NCI-H774 (cell line): ENCODE measurements at places on chromosomes 6 and 20.
A peak's percentile ranks its signal among the peaks of the same experiment; 100 is the strongest.

- no peak for DNase-seq
Observed at GRCh38 chr6:43254138-43254817, 11.0 kb downstream of the TTBK1 start.

- no peak for DNase-seq
Observed at GRCh38 chr6:344816-345340, 46.7 kb upstream of the IRF4 start.

DNA sequence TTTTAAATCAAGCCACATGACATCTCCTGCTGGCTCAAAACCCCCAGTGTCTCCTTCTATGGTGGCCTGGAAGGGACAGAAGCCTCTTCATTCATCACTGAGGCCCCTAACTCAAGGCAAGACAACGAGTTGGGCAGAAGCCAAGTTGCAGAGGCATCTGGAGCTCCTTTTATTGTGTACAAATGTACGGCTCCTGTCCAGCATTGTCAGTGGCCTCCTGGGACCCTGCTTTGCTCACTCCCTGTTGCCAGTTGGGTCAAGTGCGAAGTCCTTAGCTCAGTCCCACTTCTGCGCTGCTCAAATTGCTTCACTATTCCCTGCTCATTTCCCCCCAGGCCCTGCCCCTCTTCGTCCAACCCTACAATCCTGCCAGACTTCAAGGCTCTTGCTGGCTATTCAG is 181.2 kb upstream of the PMEPA1 start:
- no peak for DNase-seq

DNA sequence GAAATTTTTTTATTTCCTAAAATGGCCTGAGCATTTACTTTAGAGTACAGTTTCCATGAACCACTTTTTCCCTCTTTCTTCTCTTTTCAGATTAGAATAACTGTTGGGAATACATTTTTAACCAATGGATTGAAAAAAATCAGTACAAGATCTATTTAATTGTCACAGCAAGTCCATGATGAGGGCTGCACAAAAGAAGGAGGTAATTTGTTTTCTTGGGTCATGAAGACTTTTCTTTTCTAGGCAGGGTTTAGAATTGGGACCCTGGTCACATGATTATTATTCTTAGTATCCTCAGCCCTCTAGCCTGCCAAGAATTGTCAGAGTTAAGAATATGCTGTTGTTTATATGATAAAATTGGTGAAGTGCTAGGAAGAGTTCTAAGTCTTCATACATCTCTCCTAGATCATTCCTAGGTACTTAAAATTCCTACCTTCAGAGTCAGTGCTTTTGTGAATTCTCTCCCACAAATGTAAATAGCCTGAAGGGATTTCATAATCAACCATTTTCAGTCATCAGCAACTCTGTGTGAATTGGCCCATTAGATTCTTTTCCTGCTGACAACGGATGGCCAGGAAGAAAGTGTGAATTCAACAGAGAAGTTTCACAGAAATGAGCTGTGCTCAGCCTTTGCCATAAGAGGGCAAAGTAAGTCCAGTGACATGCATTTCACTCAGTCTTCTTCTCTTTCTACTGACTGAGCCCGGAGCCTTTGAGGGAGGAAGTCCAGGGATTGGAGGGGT is 32.4 kb upstream of the TPBG start:
- DNase-seq, result no peak

DNA sequence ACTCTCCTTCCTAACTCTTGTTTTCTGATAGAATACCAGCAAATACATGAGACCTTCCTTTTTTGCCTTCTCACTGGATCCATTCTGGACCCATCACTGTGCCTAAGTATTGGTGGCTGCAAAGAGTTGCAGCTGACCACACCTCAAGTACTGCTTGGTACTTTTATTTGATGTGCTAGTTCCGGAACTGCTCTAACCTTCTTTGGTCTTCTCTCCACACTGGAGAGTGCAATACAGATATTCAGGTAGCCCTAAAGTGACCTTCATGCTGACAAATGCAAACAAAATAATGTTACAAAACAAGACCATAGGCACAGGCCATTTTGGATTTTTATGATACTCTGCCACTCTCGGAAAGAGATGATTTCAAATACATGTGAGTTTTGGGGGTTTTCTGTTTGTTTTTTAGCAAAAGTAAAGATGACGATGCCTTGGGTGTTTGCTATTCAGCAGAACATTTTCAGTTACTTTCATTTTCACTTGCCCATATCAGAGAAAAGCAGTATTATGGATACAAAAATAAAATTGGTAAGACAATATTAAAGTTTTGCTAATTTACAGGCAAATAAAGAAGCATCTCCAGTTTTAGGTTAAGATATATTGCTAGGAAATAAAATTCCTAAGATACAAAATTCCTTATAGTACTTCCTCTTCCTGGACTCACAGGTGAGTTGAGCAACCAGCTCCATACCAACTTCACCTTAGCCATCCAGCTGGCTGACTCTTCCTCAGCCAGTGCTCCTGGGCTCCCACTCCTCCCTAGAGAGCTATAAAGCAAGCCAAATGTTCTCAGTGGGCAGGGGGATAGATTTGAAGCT is 42.0 kb downstream of the PTPRK start:
- no peak for DNase-seq

- DNase-seq, result peak; percentile 71
Observed at GRCh38 chr20:22339091-22339881, 245.1 kb downstream of the FOXA2 start.

GRCh38 chr20:36405255-36405654 is 99.1 kb downstream of the DLGAP4 start:
- DNase-seq, result no peak

DNA sequence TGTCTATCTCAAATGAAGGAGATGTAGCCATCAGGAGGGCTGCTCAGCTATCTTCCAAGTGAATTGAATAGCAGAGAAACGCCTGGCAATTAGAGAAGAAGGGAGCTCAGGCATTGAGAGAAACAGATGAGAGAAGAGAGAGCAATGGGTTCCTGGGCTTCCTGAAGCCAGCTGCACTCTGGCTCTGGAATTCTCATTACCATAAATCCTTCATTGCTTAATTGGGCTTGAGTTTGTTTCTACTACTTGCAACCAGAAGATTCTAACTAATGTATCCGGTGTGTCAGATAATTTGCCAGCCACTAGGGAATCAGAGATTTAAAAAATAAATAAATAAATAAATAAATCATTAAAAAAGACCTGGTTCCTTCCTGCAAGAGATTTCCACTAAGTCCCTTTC is 25.0 kb upstream of the CDKAL1 start:
- no peak for DNase-seq

GRCh38 chr20:35311409-35311808 is 19.2 kb upstream of the FAM83C start:
- no peak for DNase-seq

GRCh38 chr6:170088582-170088955 is 202.3 kb downstream of the DLL1 start:
- no peak for DNase-seq

- DNase-seq, result no peak
Observed at GRCh38 chr6:47138046-47138445, 95.9 kb upstream of the ADGRF1 start.

GRCh38 chr6:107690643-107691061 is 133.5 kb downstream of the SCML4 start:
- DNase-seq, result no peak

DNA sequence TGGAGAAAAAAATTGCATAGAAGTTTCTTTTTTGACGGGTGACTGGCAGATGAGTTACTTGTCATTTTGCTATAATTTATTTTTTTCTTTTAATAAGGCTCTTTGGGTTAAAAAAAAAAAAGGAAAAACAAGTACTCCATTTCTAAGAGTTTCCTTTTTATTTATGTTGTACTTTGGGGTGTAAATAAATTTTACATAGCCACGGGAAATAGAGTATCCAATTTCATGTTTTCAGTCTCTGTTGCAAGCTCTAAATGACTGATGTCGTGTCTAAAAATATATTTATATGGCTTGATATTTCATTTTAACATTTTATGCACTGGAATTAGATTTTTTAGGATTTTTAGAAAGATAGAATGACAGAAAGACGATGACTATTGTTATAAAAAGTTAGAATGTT is 3.4 kb downstream of the EYA4 start:
- no peak for DNase-seq

DNA sequence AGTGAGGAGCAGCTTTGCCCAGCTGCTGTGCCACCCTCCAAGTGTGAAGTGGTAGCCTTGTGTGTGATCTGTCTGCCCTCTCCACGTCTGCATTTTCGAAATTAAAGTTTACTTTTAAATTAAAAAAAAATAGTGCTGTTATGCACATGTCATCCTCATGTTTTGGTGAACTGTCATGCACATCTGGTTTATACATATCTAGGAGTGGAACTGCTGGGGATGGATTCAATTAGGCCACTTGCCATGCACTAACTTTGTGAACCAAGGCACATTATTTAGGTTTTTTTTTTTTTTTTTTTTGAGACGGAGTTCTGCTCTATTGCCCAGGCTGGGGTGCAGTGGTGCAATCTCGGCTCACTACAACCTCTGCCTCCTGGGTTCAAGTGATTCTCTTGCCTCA is 3.6 kb downstream of the GTSF1L start:
- no peak for DNase-seq

- no peak for DNase-seq
Observed at GRCh38 chr6:52155791-52156576, 30.2 kb upstream of the IL17A start.

DNA sequence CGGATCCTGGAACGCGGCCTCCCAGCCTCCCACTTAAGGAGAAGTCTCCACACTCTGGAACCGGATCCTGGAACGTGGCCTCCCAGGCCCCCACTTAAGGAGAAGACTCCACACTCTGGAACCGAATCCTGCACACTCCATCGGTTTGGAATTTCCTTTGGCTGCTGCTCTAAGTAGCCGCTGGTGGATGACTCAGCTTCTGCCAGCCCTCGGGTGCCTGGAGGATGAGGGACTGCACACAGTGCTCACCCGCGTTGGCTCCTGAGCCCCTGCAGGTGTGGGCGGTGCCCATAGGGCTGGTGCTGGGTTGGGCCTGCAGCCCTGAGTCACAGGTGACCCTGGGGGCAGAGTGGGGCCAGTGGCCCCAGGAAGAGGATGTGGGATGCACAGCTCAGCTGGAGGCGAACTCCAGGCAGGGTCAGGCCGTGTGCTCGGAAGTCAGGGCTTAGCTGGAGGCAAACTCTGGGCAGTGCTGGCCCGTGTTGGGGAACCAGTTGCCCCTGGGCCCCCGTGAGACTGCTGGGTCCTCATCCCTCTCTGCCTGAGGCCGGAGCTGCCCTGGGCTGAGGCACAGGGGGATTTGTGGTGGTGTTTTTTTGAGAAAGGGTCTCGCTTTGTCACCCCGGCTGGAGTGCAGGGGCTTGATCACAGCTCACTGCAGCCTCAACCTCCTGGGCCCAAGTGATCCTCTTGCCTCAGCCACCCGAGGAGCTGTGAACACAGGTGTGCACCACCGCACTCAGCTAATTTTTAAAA is 13.9 kb upstream of the TNFRSF6B start:
- no peak for DNase-seq

DNA sequence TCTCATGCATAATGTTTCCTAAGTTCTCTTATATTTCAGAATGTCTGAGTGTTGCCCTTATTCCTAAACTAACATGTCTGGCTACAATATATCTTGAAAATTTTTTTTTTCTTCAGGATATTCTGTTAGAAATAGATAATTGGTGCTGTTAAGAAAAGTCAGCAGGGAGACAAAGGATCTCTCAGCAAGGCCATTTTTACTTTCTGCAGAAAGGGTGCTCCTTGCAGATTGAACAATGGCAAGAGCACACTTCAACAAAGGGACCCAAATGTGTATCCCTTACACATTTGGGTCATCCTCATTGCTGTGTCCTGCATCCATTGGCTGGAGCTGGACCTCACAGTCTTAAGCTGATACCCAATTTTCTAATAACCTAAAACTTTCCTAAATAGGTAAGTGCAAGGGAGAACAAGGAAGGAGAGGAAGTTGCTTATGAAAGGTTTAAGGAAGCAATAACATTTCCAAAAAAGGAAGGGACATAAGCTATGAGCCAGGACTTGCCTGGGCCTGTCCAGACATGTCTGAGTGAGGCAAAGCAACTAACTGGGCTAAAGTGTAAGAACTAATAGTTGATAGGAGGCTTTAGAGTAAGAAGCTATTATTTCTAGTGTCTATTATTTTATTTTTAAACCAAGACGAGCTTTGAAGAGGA is 429.6 kb downstream of the BCKDHB start:
- no peak for DNase-seq

- no peak for DNase-seq
Observed at GRCh38 chr6:44779130-44779826, 391.8 kb downstream of the CDC5L start.

DNA sequence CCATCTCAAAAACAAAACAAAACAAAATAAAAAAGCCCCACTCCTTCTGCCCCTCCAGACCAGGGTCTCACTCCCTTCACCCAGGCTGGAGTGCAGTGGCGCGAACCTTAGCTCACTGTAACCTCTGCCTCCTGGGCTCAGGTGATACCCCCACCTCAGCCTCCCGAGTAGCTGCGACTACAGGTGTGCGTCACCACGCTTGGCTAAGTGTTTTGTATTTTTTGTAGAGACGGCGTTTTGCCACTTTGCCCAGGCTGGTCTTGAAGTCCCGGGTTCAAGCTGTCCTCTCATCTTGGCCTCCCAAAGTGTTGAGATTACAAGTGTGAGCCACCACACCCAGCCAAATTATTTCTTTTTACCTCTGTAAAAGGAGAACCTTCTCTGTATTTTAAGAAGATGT is 110.1 kb downstream of the NCOA3 start:
- DNase-seq, result no peak

- no peak for DNase-seq
Observed at GRCh38 chr6:74577619-74578018, 628.2 kb downstream of the COL12A1 start.

DNA sequence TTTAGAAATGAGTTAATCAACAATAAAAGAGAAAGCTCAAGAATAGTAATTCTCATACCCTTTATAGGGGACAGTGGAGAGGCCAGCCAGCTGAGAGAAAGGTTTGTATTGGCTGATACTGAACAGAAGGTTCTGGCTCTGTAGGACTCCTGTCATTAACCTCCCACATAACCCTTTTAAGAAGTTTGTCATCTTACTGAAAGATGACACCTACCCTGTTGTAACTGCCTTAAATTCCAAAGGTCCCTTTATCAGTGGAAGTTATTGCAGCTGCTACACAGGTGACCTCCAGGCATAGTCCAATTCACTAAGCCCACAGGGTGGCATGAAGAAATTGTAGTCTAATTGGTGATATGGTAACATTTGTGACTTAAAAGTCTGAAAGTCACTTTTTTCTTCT is 790.1 kb downstream of the TENT5A start:
- DNase-seq, result no peak

DNA sequence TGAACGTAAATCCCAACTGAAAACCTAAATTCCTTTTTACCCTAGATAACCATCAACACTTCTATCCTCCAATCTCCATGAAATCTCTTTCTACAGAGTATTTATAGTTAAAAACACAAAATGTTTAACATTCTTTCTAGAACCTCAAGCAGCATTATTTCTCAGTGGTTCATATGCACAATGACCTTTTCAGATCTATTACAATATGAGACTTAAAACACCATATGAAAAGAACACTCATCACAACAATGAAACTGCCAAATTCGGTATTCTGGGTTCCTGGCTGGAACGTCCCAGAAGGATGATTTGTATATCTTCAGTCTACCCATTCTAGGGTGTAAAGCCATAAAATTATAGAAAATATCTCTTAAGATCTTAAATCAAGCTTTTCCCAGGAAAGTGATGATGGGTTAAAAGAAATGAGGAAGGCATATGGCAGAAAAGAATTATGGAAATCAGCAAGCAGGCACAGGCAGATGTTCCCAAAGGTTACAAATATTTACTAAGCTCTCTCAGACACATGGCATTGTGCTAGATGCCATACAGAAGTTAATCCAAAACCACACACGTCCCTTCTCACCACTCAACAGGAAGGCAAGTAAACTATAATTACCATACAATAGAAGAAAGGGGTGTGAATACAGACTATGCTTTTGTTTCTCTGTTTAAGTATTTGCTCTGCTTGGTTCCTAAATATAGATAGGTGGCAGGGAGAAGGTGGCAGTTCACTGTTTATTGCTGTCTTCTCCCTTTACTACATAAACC is 118.0 kb downstream of the CHD6 start:
- DNase-seq, result peak; percentile 75
